RCC 7860 (cell line): ENCODE measurements at places on chromosomes 1 and 21.

GRCh38 chr1:150973258-150973835, 1.3 kb downstream of the CERS2 start:
- no peak for DNase-seq

GRCh38 chr1:177464686-177465085, 293.9 kb downstream of the BRINP2 start:
- no peak for DNase-seq

DNA sequence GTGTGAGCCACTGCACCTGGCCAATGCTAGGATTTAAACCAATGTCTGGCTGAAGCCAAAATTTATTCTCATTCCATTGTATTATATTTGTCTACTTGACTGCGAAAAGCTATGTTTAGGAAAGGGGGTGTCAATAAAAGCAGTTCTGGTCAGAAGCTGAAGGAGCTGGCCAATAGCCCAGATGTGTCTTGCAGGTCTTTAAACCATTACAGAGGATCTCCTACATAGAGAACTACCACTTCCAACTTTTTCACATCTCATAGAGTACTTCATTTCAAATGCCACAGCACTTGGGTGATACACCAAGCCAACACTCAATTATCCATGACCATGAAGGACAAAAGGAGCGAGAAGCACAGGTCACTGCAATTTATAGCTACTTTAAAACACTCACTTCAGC, 2.5 kb downstream of the SYT11 start:
- DNase-seq, result no peak

- no peak for DNase-seq
Measured at GRCh38 chr1:85028151-85028550, 20.1 kb downstream of the MCOLN3 start.

DNA sequence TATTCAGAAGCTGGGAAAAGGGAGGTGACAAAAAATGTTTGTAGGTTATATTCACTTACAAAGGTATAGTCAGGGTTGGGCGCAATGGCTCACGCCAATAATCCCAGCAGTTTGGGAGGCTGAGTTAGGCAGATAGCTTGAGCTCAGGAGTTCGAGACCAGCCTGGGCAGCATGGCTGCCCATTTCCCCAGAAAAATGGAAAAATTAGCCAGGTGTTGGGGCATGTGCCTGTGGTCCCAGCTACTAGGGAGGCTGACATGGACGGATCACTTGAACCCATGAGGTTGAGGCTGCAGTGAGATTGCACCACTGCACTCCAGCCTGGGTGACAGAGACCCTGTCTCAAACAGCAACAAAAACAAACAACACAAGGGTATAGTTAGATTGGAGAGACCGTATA, 3.0 kb downstream of the TIMM17A start:
- no peak for DNase-seq

DNA sequence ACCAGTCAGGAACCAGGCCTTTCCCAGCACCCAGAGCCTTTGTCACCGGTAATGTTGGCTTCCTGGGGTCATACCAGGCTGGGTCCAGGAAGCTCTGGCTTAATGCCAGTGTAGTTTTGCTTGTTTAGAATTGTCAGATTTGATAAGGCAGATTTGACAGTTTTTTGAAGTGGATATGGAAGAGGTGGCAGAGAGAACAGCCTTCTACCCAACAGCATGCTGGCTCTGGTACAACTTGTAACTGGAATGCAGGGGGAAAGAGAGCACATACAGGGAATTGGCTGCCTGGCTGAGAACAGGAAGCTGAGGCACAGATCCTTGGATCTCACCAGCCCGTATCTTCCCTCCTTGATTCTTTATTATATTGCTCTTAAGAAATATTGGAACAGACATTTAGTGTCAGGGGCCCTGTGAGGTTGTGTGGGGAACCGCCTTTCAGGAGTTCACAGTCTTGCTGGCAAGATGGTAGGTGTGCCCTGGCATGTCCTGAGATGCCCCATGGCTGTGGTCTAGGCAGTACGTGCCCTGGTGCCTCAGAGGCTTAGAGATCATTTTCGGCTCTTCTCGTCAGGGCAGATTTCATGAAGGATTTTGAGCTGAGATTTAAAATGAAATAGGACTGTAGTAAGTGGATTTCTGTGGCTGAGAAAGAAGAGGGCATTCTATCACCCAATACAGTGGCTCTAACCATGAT, 227.0 kb downstream of the PBX1 start:
- DNase-seq, result no peak

DNA sequence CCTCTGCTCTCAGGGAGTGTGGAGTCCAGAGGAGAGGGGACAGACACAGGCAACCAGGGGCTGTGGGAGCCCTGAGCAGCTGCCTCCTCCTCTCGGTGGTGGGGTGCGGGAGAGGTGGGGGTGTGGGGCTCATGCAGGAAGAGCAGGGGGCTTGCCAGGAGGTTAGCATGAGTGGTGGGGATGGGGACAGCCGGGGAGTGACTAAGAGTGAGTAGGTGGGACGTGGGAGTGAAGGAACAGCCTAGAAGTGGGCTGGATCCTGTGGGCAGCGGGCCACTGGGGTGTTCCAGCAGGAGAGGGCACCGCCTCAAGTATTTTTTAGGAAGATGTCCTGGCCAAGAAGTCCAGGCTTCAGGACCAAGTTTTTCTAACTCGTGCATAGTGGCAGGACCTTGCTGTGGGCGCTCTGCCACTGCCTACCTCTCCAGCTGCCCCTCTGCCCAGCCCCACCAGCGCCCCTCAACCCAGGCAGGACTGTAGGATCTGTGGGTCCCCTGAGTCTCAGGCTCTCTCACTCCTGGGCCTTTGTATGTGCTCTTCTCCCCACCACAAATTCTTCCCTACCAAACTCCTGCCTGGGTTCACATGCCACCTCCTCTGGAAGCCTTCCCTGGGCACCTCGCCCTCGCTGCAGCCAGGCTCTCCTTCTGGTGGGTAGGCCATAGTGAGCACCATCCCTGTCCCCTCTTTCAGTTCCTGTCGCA, 18.8 kb upstream of the LHX4 start:
- DNase-seq, result no peak

- peak; percentile 67 for DNase-seq
Measured at GRCh38 chr1:100626397-100626796, 88.5 kb downstream of the GPR88 start.

GRCh38 chr1:185734929-185735700, 924 bp downstream of the HMCN1 start:
- no peak for DNase-seq

GRCh38 chr1:178529364-178530036, 16.6 kb downstream of the TEX35 start:
- DNase-seq, result no peak

GRCh38 chr1:185453496-185454192, 136.6 kb upstream of the IVNS1ABP start:
- DNase-seq, result no peak

- no peak for DNase-seq
Measured at GRCh38 chr1:247411621-247412327, 4.2 kb upstream of the NLRP3 start.

DNA sequence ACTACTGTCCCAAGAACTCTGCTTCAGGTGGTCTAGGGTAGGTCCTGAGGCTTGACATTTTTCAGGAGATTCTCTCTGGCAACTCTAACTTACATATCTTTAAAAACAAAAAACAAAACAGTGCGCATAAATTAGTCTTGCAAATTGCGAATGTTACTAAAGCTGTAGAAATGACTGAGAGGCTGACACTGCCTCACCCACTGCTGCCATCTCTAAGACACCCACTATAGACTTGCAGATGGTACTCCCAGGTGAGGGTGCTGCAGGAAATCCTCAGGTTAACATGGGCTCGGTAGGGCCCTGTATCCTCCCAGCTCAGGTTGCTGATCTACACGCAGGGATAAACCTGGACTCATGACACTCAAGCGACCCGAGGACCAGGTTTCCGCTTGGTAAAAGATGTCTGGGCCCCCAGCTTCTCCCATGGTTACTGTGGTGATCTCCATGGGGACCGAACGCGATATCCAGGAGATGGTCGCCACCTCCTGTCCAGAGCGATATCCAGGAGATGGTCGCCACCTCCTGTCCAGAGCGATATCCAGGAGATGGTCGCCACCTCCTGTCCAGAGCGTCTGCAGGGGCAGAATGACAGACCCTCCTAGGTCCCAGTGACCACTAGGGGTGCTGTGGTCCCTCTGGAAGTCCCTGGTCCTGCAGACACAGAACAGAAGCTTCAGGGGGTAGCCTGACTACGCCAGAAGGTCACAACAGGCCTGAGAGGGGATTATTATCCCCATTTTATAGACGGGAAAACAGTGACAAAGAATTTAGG, 16.2 kb upstream of the LY9 start:
- no peak for DNase-seq

- no peak for DNase-seq
Measured at GRCh38 chr1:79587229-79587628, 580.7 kb upstream of the ADGRL4 start.

DNA sequence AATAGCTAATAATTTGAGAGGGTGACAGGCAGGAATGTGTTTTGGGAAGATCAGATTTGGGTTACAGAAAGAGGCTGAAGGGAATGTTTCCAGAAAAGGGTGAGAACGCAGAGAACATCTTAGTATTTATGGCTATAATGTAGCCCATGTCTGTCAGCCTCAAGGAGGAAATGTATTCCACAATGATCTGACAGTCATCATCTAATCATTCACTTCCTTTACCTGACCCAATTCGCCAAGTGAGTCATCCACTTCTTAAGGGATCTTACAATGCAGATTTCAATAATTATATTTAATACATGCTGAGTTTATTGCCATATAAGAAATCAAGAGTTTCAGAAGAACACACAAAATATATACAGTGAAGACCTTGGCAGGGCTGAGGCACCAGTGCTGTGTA, 10.8 kb downstream of the TRIM45 start:
- DNase-seq, result no peak

DNA sequence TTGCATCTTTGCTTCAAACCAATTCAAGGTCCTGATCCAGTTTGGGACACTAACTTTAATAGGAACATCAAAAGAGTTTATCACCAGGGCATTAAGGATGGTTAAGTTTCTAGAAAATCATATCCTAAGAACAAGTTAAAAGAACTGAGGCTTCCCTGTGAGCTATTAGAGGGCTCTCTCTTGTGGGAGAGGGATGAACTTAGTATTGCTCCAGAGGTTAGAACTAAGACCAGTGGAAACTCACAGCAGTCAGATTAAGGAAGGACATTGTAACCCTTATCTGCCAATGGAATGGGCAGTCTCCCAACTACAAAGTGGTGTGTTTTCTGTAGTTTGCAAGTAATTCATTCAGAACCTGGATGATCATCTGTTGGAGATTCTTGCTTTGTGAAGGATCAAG, 36.8 kb downstream of the UBE2U start:
- DNase-seq, result no peak

GRCh38 chr1:53662169-53662568, 76.8 kb downstream of the GLIS1 start:
- no peak for DNase-seq

- peak; percentile 55 for DNase-seq
Measured at GRCh38 chr1:176949033-176949662, 215.4 kb downstream of the ASTN1 start.

- DNase-seq, result no peak
Measured at GRCh38 chr1:178088651-178089050, 5.3 kb upstream of the RASAL2 start.

DNA sequence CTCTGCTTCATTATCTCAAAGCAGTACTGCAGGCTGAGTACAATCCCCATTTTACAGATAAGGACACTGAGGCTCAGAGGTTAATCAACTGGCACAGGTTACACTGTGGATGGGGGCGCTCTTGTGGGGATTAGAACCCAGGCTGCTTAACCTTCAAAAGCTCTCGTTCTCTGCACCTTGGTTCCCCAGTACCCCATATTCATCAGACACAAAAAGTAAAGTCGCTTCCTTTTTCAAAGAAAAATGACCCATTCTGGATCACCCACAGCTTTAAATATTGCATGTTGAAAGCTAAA, 20.5 kb downstream of the SSBP3 start:
- no peak for DNase-seq

DNA sequence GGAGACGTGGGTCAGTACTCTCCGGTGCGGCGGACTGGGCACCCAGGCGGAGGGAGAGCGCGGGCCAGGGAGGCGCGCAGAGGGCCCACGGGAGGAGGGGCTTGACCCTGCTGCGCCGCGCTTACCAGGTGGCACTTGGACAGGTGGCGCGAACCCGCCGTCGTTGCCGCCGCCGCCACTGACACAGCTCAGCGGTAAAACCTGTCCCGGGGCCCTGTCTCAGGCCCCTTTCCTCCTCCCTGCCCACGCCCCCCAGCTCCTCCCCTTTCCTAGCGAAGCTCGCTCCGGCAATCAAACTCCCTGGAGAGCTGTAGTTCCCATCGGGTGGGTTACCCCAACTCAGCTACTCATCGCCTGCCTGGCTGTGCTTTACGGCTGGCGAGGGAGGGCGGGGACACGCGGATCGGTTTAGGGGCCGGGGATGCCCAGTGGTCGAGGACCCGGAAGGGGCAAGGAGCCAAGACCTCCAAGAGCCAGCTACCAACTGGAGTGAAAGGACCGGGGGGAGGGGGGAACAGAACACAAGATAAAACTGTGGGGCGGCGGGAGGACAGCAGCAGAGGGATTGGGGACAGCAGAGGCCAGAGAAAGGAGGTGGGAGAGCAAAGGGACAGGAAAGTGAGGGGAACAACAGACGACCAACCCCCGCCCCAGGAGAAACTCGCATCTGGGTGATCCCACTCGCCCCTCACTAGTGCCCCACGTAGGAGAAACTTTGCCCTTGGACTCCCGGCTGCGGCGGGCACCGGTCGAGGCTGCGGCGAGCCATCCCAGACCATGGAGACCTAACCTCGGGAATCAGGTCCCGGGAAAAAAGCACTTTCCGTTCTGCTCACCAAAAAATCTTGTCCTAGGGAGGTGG, 2.9 kb downstream of the GFI1 start:
- no peak for DNase-seq

GRCh38 chr1:74773582-74773981, 40.6 kb downstream of the TYW3 start:
- DNase-seq, result no peak

DNA sequence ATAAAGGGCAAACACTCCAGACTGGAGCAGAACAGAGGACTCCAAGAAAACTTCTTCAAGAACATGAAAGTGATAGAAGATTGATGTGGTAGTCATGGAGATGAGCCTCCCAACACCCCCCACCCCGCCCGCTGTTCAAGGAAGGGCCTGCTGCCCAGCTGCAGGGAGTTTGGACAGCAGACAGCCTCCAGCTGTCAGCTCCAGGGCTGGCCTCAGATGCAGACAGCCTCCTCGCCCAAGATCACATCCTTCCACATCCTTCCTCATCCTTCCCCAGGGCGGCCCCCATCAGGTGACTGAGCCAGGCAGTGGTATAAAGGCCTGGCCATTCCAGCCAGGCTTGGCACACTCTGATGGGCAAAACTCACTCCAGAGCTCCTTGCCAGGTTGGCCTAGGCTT, 24.6 kb downstream of the HMGN2 start:
- DNase-seq, result no peak

GRCh38 chr1:172277275-172277674, 143.2 kb upstream of the C1orf105 start:
- no peak for DNase-seq
